Activated naive CD4-positive, alpha-beta T cell treated with anti-CD3 and anti-CD28 coated beads for 36 hours (primary cell): ENCODE measurements at places on chromosomes 12 and 14. TPM values are rescaled to one million over a fixed set of nuclear protein-coding genes. Genes with fewer than 3 reads are reported as not detected.

DNA sequence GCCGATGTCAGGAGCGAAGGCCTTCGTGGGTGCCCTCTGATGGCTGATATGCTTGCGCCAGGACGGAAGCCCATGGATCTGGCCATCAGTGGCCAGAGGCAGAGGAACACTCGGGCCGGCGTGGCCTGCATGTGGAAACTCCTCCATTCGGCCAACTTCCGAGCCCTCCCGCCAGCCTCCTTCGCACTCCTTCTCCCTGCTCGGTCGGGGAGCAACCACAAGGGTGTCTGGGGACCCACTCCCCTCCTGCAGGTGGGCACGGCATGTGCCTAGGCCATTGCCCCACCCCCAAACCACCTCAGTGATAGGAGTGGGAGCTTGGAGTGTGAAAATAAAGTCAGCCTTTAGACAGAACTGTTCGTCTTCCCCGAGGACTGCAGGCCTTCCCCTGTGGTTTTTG is 231.3 kb downstream of the BCL11B start:
- H3K4me3 ChIP-seq, result no peak overlapping the region
- H3K27ac ChIP-seq, result no peak overlapping the region
- no peaks in the 10 kb centered on the region for H3K27me3 ChIP-seq
- H3K36me3 ChIP-seq, result no peaks in the 10 kb centered on the region
- no peaks in the 10 kb centered on the region for H3K4me1 ChIP-seq
- DNase-seq, result no peak

- no peak overlapping the region for H3K4me3 ChIP-seq
- no peaks in the 10 kb centered on the region for H3K27me3 ChIP-seq
- no peak overlapping the region for H3K27ac ChIP-seq
Measured at GRCh38 chr14:68377459-68377858, 415.4 kb downstream of the ZFP36L1 start.

DNA sequence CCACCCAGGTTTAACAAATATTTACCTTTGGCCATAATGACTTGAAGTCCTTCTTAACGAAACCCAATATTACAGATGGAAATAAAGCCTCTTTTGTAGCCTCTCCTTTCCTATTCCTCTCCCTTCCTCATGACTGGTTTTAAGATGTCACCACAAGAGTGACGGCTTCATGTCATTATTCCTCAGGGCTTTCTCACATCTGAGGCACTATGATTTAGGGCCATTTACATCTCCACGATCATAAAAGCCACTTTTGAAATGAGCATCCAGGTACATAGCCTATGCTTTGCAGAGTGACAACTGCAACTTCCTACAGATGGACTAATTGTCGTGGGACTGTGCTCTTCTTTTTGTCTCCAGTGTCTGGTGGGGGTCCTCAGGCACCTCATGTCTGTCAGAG is 32.3 kb upstream of the DACT1 start:
- DNase-seq, result no peak
- H3K36me3 ChIP-seq, result no peaks in the 10 kb centered on the region
- H3K4me3 ChIP-seq, result no peak overlapping the region
- H3K27ac ChIP-seq, result no peak overlapping the region

DNA sequence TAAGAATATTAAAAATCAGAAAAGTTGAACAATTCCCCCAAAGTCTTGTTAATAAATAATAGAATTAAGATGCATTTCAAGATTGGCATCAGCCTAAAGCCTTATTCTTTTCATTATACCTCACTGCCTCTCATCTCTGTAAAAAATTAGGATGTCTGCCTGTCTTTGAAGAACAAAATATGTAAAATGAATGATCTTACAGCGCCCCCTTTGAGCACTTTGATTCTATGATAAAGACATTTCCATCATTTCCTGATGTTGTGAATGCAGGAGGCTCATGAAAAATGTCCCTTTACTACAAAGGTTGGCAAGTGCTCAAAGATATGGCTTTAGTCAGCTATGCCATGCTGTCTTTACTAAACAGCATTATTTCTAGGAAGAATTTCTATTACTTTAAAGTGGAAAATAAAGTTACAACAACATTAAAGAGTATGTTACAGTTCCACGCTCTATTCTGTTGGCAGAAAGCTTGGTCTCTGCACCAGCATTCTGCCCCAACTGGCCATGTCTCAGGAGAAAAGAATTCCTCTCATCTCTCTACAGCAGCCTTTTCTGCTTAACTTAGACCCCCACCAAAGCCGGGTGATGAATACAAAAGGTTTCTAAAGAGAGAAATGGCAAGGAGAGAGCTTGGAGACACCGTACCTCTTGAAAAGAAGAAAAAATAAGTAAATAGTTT is 95.1 kb downstream of the LLPH start:
- peaks cover 14% of the 10 kb centered on the region for H3K27me3 ChIP-seq
- H3K4me1 ChIP-seq, result no peaks in the 10 kb centered on the region

DNA sequence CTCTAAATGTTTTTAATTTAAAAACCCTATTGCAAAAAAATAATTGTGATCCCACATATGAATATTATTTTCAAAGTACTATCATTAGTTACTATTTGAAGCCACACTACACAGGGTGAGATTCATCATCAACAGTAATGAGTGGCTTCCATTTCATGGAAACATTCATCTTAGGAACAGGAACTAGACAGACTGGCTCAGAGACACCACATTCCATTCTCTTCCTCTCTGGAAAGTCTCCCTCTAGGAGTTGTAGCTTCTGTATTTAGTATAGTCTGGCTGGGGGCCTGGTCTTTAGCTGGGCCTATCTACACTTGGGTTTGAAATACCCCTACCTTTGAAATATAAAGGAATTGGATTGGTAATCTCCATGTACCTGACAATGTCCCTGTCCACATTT is 6.2 kb upstream of the VDR start:
- H3K4me1 ChIP-seq, result no peaks in the 10 kb centered on the region
- no peak overlapping the region for H3K4me3 ChIP-seq
- no peak for DNase-seq
- H3K36me3 ChIP-seq, result no peaks in the 10 kb centered on the region
- no peak overlapping the region for H3K27ac ChIP-seq

Gene STAC3
- 1.5 TPM for total RNA-seq

GRCh38 chr12:132838410-132839080 is 9.9 kb upstream of the GOLGA3 start:
- no peak for DNase-seq
- H3K4me3 ChIP-seq, result no peak overlapping the region
- H3K27ac ChIP-seq, result no peak overlapping the region
- peaks cover 32% of the 10 kb centered on the region for H3K36me3 ChIP-seq
- no peaks in the 10 kb centered on the region for H3K27me3 ChIP-seq

GRCh38 chr12:131747276-131748177 is 36.6 kb downstream of the SFSWAP start:
- peaks cover 51% of the 10 kb centered on the region for H3K36me3 ChIP-seq
- no peak overlapping the region for H3K27ac ChIP-seq
- H3K4me3 ChIP-seq, result no peak overlapping the region
- DNase-seq, result no peak

GRCh38 chr12:91556909-91557308 is 374.3 kb upstream of the DCN start:
- DNase-seq, result no peak
- H3K4me3 ChIP-seq, result no peak overlapping the region
- peaks cover 2% of the 10 kb centered on the region for H3K27me3 ChIP-seq
- H3K27ac ChIP-seq, result no peak overlapping the region
- H3K36me3 ChIP-seq, result peaks cover 9% of the 10 kb centered on the region

Gene HCAR1
- 0.91 TPM for total RNA-seq

GRCh38 chr14:96861568-96862310 is 64.6 kb downstream of the VRK1 start:
- H3K4me3 ChIP-seq, result no peak overlapping the region
- H3K4me1 ChIP-seq, result no peaks in the 10 kb centered on the region
- no peak for DNase-seq
- no peaks in the 10 kb centered on the region for H3K27me3 ChIP-seq
- H3K27ac ChIP-seq, result no peak overlapping the region
- peaks cover 51% of the 10 kb centered on the region for H3K36me3 ChIP-seq

DNA sequence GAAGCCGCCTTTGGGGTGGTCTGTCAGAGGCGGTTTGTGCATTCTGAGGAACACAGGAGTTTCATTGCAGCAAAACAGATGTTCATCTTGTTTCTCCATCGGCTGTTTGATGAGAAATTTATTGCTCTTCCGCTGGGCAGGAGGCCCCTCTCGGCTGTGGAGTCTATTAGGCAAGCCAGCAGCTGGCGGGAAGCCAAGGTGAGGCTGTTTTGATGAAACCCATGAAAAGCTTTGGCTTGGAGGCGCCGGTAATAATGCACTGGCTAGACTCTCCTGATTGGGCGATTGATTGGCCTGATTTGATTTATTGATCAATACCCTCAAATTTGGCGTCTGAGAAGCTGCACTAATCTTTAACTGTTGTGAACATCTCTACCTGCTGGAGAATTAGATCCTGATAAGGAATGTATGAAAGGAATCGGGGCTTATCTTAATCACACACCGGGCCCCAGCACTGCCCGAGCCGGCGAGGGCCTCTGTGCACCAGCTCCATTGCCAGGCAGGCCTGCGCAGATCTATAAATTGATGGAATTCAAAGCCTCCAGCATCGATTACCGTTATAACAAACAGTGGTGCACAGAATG is 187.7 kb downstream of the PHETA1 start:
- H3K36me3 ChIP-seq, result no peaks in the 10 kb centered on the region
- peaks cover 24% of the 10 kb centered on the region for H3K27me3 ChIP-seq
- DNase-seq, result peak; percentile 14

DNA sequence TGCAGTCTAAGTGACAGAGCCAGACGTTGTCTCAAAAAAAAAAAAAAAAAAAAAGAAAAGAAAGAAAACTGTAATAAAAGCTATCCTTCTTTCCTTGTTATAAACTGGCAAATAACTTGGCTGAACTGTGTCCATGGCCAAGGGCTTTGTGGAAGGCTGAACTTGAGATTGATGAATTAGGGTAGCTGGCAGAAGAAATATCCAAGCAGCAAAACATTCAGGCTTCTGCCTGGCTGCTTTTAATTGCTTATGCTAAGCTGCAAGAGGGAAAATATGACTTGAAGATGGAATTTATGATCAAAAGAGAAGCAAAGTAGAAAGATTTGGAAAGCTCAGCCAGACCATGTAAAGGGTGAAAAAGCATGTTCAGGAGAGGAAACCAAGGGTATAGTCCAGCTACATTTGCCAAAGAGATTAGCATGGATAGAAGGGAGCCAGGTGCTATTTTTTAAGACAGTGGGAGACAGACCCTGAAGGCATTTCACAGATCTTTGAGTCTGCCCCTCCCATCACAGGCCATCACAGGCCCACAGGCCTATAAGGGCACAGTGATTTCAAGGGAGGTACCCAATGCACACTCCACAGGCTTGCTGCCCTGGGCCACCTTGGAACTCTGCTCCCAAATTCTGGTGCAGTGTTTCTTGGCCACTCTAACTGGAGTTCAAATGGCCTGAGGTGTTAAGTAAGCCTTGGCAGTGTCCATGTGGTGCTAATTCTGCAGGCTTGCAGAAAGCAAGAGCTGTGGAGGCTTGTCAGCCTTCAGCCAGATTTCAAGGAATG is 226.0 kb downstream of the AEBP2 start:
- DNase-seq, result no peak
- peaks cover 4% of the 10 kb centered on the region for H3K4me1 ChIP-seq
- no peak overlapping the region for H3K4me3 ChIP-seq
- H3K27me3 ChIP-seq, result no peaks in the 10 kb centered on the region
- no peak overlapping the region for H3K27ac ChIP-seq

DNA sequence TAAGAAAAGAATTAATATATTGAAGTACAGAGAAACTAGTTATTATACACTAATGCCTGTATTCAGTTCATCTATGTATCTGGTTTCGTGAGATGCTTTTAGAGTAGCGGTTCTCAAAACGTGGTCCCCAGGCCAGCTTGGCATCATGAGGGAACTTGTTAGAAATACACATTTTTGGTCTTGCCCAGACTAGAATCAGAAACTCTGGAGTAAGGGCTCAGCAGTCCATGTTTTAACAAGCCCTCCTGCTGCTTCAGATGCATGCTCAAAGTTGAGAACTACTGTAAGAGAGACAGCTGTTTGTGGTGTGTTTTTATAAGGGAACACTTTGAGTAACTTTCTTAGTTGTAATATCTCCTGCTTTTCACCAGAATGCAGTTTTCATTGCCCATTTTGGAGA is 18.1 kb downstream of the GPATCH2L start:
- no peak for DNase-seq
- H3K4me3 ChIP-seq, result no peak overlapping the region
- peaks cover 47% of the 10 kb centered on the region for H3K36me3 ChIP-seq
- H3K4me1 ChIP-seq, result peaks cover 6% of the 10 kb centered on the region
- H3K27ac ChIP-seq, result no peak overlapping the region

Gene PLBD1
- not detected for total RNA-seq

DNA sequence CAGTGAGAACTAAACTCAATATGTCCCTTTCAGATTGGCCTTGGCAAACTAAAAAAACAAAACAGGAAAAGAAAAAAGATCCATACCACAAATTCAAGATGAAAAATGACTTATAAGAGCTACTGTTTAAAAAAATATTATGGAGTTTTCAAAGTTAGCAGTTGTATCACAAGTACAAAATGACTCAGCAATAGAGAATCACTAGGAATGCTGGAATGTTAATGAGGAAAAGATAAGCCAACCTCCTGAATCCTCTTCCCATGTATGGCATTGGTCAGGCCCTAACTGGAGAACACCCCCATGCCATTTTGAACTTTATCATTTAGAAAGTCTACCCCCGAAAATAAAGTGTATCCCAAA is 62.2 kb downstream of the PPP1R36 start:
- DNase-seq, result no peak
- no peak overlapping the region for H3K4me3 ChIP-seq
- no peaks in the 10 kb centered on the region for H3K27me3 ChIP-seq
- no peaks in the 10 kb centered on the region for H3K36me3 ChIP-seq
- no peak overlapping the region for H3K27ac ChIP-seq
- no peaks in the 10 kb centered on the region for H3K4me1 ChIP-seq

- DNase-seq, result no peak
- H3K27me3 ChIP-seq, result peaks cover 3% of the 10 kb centered on the region
- no peaks in the 10 kb centered on the region for H3K36me3 ChIP-seq
- H3K4me1 ChIP-seq, result no peaks in the 10 kb centered on the region
Measured at GRCh38 chr14:75476274-75476995, 45.8 kb upstream of the BATF start.

DNA sequence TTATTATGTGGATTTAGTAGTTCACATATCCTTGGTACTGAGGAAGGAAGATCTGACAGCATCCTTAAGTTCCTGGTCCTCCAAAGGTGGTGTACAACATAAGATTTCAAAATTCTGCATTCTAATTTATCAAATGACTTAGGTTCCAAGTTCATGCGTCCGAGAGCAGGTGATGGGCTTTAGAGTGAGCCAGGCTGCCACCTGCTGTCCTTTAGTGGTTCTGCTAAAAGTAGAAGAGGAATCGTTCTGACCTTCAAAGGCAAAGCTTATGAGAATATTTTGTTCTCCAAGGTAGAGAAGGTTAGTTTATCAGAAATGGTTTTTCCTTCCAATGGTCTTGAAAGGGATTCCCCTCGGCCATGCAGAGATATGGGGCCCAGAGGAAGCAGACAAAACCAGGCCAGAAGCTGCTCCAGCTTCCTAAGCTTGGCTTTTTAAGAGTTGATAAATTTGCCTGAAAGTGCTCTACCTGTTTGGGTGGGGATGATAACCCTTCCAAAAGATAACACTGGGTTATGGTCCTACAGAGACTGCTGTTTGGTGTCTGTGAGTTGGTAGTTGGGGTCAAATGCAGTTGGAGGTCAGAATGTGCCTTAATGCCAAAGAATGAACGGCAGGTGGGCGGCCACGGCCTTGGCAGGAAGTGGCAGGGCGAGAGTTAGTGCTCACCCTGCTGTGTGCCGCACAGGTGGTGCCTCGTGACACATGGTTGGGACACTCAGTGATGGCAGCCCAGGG is 29.1 kb upstream of the LRTM2 start:
- peak overlapping the region; percentile 42 for H3K27ac ChIP-seq
- peak; percentile 87 for DNase-seq
- no peaks in the 10 kb centered on the region for H3K27me3 ChIP-seq
- H3K36me3 ChIP-seq, result peaks cover 1% of the 10 kb centered on the region

Gene KRT6A
- total RNA-seq, result not detected

Gene ACOT4
- 1.7 TPM for total RNA-seq

Gene MFAP5
- total RNA-seq, result not detected
